ENCODE measurements at places on chromosomes 12 and 14.

- no peak for DNase-seq
Observed at GRCh38 chr14:60106339-60106738, 14.6 kb downstream of the PCNX4 start.

- DNase-seq: no peak
Observed at GRCh38 chr12:16072678-16073077, 161.5 kb downstream of the DERA start.

GRCh38 chr14:26959972-26960660 is 362.3 kb upstream of the NOVA1 start:
- no peak for DNase-seq

DNA sequence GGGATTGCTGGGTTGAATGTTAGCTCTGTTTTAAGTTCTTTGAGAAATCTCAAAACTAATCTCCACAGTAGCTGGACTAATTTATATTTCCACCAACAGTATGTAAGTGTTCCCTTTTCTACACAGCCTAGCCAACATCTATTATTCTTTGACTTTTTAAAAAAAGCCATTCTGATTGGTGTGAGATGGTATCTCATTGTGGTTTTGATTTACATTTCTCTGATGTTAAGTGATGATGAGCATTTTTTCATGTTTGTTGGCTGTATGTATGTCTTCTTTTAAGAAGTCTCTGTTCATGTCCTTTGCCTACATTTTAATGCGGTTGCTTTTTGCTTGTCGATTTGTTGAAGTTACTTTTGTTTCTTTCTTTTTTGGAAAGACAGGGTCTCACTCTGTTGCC is 301.1 kb upstream of the OR4E1 start:
- no peak for DNase-seq

GRCh38 chr12:56723889-56724700 is 1.0 kb downstream of the NACA start:
- DNase-seq: no peak

- no peak for DNase-seq
Observed at GRCh38 chr14:57820581-57820980, 45.3 kb downstream of the SLC35F4 start.
